NCI-H2029 (cell line): ENCODE measurements at places on chromosomes 7 and 10.

GRCh38 chr7:121623130-121623872, 227.2 kb upstream of the FAM3C start:
- no peak for DNase-seq

GRCh38 chr7:142567201-142568075, 181.8 kb upstream of the PRSS1 start:
- no peak for DNase-seq

- DNase-seq, result peak; percentile 51
These were observed 7.0 kb downstream of the ATP6V0E2 start for GRCh38 chr7:149880638-149881311.

DNA sequence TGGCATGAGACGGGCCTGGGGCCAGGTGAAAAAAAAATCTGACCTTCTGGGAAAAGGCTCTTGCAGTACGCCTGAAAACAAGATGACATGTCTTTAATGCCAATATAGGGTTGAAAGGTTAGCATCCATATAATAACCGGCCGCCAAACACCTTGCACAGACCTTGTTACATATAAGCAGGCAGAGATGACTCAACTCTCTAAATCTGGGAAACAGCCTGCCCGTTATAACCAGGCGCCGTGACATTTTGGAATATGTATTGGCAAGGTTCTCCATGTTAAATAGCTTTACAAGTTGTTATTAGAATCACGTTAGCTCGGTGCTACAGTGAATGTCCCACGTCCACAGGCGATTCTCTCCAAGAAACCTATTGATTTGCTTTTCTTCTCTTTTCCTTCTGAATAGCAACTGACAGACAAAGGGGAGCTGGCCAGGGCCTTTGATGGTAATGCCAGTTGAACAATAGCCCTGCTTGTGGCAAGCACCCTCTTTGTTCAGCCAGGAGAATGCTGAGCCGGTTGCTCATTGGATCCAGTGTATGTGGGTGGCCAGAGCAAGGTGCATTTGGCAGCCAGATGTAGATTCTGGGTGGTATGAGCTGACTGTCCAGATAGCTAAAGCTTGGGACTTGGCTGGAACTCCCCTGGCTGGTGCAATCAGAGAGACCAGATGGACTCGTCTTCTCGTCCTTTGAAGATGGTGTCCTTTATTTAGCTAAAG, 80.1 kb upstream of the AUTS2 start:
- no peak for DNase-seq

DNA sequence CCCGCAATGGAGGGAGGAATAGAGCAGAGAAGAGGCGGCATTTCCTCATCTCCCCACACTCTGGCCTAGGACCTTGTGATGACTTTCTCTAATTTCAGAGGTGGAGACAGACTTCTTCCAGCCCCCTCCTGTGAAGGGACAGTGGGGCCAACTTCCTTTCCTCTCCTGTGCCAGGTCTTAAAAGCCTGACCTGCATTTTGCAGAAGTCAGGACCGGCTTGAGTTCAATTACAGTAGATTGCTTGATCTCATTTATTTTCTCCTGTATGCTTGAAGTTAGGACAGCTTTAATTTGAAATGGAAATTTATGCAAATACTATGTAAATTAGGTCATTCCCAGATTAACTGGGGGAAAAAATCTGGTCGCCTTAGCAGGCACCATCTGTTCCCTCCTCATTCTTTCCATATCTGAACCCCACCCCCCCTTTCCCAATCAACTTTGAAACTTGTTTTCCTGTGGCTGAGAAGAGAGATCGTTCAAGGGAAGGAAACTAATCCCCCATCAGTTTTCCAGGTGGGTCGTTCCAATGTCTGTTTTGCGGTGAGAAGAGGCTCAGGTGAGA, 57.1 kb downstream of the SYPL1 start:
- DNase-seq, result no peak

DNA sequence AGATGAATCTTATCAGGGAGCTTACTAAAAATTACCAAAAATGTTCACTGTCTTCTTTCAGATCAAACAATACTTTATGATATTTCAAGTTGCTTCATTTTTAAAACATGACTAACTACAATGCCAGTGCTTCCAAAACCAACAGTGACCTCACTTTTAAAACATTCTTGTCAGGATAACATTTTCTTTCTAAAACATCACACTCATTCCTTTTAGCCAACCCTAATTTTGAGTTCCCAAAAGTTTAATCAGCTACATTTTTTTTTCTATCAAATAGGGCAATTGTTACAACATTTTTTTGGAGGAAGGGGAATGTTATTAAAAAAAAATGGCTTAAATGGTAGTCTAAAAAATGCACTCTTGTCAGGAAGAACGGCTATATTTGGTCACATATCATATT, 37.3 kb downstream of the RTKN2 start:
- no peak for DNase-seq

DNA sequence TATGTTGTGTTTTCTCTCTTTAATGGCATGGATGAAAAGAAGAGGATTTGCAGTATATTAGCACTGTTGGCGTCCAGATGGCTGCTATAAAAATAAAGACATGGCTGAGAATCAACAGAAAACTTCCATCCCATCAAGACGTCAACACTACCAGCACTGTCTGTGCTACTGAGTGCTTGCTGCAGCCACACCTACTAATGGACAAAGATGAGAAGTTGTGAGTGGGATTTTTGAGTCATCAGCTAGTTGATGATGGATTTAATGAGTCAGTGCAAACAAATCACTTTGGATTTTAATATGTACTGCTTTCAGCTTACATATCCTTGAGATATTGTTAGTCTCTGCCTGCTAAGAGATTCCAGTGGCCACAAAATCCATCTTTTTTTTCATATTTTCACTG, 631.0 kb upstream of the ANKRD30A start:
- no peak for DNase-seq

DNA sequence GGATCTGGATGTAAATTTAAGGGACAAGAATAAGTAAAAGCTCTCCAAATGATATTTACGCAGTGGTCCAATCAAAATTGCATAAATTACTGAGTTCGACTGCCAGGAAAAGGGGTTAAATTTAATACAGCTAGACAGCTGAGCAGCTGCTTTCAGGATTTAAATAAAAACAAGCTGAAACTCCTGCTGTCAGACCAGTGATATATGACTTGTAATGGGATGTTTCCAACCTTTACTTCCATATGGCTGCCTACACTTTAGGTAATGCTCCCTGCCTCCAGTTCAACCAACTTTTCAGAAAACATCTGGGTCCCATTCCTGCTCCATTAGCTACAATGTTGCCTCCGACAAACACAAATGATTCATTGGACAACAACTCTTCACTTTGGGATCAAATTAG, 326.3 kb upstream of the DGKB start:
- no peak for DNase-seq

- DNase-seq, result no peak
These were observed 8.4 kb downstream of the BAMBI start for GRCh38 chr10:28685717-28686116.

GRCh38 chr7:76051840-76052239, 3.9 kb downstream of the MDH2 start:
- no peak for DNase-seq

DNA sequence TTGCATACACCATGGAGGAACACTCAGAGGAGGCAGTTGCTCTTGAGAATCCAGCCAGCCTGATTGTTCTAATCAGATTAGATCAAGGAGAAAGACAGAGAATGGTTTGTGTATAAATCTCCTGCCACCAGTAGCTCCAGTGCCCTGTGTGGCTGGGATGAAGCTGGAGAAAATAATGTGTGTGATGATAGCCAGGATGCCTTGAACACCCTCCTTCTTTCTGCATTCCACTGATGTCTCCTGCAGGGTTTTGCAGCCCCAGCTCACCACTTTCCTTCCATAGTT, 614.7 kb upstream of the FOXK1 start:
- no peak for DNase-seq

GRCh38 chr10:114556236-114557122, 101.6 kb downstream of the ABLIM1 start:
- no peak for DNase-seq

GRCh38 chr10:99357691-99358090, 28.5 kb downstream of the CNNM1 start:
- DNase-seq, result no peak

GRCh38 chr7:6290319-6290741, 17.9 kb upstream of the CYTH3 start:
- DNase-seq, result no peak

GRCh38 chr7:152076940-152077933, 51.8 kb downstream of the GALNT11 start:
- DNase-seq, result no peak

- no peak for DNase-seq
These were observed 1000.7 kb upstream of the LRRN3 start for GRCh38 chr7:110090110-110090820.

DNA sequence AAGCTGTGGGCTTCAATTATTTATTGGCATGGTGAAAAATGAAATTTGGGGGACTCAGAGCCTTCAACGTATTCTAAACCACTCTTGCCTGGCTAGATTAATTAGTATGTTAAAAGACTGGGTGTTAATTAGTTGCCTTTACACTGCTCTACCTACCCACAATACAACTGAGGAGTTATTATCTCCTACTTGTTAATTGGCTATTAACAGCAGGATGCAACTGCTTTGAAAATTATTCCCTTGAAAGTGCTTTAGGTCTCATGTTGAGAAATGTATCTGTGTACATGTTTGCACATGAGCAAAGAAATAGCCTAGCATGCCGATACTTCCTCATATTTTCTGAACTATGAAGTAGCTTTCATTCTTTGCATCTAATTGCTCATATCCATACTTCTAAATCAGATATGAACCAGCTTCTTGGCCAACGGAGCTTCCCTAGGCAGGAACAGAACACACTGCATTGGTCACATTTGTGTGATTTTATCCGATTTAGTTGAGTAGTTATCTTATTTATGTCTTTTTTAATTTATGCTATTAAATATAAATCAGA, 155.8 kb downstream of the GPAM start:
- no peak for DNase-seq

GRCh38 chr10:118339111-118339510, 3.0 kb downstream of the FAM204A start:
- no peak for DNase-seq
